ENCODE measurements at places on chromosomes 1 and 21. TPM values are rescaled to one million over a fixed set of nuclear protein-coding genes. Genes with fewer than 3 reads are reported as not detected.

Gene SYT6
- not detected for total RNA-seq

Gene NMNAT2
- total RNA-seq, result 24.6 TPM

Gene CCT3
- 121 TPM for total RNA-seq

Gene RGS5
- total RNA-seq, result 532 TPM

Gene ANKRD45
- total RNA-seq, result 0.88 TPM
